ENCODE measurements at places on chromosomes 5 and 9.

DNA sequence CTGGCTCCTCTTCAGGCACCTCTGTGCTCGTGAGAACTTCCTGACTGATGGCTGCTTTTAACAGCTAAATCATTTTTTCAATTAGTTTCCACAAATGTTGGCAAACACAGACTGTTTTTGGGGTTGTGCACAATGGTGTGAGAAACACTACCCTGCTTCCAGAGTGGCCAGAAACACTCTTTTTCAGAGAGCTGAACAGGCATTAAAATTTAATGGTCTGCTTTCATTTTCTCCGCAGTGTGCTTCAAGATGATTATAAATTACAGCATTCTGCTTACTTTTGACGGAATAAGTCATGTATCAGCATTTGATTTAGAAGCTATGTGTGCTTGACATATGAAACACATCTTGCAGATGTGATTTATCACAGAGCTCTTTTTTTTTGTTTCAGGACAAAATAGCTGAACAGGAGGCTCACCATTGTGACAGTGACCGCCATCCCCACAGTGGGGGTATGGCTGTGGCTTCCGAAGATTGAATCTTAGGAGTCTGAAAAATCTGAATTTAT lies 454.5 kb upstream of the ZNF608 start:
- no peak for DNase-seq

DNA sequence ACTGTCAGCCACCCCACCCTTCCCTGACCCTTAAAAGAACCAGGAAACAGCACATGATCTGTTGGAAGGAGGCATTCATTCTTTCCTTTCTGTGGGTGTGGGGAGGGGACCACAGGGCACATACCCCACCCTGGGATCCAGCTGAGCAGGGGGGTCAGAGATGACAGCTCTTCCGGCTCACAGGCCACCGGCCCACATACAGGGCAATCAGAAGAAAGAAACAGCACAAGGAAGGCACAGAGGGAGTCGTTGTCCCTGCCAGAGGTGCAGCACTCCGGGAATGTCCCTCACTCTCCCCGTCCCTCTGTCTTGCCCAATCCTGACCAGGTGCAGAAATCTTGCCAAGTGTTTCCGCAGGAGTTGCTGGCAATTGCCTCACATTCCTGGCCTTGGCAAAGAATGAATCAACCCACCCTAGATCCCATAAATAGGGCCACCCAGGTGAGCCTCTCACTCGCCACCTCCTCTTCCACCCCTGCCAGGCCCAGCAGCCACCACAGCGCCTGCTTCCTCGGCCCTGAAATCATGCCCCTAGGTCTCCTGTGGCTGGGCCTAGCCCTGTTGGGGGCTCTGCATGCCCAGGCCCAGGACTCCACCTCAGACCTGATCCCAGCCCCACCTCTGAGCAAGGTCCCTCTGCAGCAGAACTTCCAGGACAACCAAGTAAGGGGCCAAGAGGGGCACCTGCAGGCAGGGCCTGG lies at the start of gene LCN2:
LCN2 (plus strand) TSS at position 453 of the 701 bp plus-strand sequence; CDS start at position 526, 73 bp downstream.
- DNase-seq = no peak

DNA sequence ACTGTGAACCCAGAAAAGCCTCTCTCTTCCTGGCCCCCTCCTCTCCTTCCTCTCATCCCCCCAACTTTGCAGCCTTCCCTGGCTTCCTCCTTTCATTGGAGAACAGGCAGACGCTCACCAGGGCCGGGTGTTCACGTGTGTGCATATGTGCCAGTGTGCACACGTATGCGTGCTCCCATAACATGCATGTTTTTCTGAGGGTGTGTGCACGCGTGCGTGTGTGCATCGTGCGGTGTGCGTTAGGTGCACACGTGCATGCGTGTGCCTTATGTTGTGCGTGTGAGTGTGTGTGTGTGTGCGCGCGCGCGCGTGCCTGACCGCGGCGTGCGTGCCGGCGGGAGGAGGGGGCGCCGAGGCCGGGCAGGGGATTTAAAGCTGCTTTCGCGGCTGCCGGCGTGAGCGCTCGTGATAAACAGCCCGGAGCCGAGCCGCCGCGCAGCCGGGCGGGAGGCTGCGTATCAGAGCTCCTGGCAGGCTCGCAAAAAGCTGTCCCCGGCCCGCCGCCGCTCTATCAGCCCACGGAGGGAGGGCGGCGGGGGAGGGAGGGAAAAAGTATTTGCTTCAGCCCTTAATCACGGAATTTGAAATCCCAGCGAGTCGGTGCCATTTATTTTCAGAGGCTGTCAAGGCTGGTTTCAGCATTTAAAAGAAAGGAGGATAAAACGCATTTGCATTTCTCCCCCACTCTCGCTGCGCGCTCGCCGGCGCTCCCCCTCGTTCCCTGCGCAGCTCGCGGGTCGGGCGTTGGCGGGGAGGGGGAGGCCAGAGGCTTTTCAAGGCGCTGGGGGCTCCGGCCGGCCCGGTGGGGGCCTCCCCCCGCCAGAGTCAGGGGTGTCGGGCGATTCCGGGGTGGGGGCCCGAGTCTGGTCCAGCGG lies 183.9 kb downstream of the C9orf50 start:
- DNase-seq = no peak

GRCh38 chr5:462051-462481 lies 19.1 kb downstream of the EXOC3 start:
- no peak for DNase-seq

DNA sequence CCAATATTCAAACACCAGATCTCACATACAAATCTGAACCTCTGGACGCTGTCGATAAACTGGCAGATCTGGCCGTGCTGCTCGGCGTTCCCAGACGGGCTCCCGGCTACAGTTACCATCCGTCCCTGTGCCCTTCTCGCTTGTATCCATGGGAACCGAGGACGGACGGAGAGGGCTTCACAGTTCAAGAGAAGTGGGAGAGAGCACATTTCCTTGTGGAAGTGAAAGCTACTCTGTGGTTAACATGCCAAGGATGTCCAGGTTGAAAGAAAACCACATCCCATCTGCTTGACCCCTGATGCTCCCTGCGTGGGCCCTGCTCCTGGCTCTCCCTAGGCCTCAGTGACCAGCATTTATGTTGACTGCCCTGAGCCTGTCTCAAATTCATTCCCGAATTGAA lies 6.3 kb upstream of the DBN1 start:
- DNase-seq = no peak

- DNase-seq = no peak
These were observed 48.4 kb downstream of the SPOCK1 start for GRCh38 chr5:137450759-137451158.

DNA sequence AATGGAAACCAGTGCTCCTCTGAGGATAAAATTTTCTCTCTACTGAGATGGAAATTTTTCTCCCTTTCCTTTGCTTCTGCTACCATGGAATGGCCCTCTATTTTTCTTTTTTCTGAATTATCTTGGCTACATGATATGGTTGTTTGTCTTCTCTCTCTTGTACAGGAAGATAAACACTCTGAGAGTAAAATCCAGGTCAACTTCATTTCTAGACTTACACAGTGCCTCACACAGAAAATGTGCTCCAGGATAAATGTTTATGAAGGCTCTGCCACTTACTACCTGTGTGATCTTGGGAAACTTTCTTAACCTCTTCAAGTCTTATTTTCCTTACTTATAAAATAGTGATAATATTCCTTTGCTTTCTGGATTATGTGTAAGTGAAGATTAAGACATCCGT lies 153.9 kb downstream of the PRELID2 start:
- DNase-seq = no peak

DNA sequence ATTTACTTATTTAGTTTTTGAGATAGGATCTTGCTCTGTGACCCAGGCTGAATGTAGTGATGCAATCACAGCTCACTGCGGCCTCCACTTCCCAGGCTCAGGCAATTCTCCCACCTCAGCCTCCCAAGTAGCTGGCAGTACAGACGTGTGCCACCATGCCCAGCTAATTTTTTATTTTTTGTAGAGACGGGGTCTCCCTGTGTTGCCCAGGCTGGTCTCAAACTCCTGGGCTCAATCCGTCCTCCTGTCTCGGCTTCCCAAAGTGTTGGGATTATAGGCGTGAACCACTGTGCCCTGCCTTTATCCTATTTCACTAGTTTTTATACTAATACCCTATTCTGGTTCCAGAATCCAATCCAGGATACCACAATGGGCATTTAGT lies 6.8 kb downstream of the RPS14 start:
- DNase-seq = no peak

- no peak for DNase-seq
These were observed 71.4 kb upstream of the FBXW11 start for GRCh38 chr5:172077664-172078425.

- DNase-seq = no peak
These were observed 134.2 kb downstream of the FBXO4 start for GRCh38 chr5:42059291-42059690.

DNA sequence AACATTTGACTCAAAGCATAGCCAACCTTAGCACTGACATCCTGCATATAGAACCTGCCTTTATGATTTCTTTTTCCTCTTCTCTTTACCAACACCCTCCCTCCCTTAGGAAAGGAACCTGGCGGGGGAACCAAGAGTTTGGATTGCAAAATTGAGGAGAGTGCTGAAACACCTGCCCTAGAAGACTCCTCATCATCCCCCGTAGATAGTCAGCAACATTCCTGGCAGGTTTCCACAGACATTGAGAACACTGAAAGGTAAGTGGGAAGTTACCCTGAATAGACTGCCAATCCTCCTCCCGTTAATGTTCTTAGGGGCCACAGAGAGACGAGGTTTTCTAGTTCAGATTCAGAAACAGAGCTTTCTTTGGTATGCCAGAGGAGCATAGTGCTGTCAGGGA lies 88.8 kb downstream of the RGS7BP start:
- DNase-seq = no peak

GRCh38 chr5:140408750-140409241 lies 7.2 kb downstream of the ANKHD1 start:
- no peak for DNase-seq

DNA sequence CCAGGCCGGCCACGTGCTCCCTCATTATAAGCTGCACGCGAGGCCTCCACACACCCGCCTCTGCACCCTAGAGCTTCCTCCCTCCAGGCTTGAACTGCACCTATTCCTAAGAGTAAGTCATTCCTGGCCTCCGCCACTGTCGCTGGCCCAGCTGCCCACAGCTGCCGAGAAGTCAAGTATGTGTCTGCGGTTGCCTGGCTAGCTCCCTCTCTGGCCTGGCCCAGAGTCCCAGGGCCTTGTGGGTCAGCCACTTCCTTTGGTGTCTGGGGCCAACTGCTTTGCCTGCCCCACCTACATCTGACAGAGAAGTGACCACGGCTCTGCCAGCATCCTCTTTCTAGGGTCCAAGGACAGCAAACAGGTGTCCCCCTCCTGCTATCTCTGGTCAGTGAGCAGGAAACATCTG lies 18.3 kb downstream of the ABO start:
- DNase-seq = no peak

- DNase-seq = no peak
These were observed 115.5 kb upstream of the DMRT1 start for GRCh38 chr9:726005-726404.

GRCh38 chr5:158429564-158429963 lies 570.6 kb upstream of the CLINT1 start:
- no peak for DNase-seq

DNA sequence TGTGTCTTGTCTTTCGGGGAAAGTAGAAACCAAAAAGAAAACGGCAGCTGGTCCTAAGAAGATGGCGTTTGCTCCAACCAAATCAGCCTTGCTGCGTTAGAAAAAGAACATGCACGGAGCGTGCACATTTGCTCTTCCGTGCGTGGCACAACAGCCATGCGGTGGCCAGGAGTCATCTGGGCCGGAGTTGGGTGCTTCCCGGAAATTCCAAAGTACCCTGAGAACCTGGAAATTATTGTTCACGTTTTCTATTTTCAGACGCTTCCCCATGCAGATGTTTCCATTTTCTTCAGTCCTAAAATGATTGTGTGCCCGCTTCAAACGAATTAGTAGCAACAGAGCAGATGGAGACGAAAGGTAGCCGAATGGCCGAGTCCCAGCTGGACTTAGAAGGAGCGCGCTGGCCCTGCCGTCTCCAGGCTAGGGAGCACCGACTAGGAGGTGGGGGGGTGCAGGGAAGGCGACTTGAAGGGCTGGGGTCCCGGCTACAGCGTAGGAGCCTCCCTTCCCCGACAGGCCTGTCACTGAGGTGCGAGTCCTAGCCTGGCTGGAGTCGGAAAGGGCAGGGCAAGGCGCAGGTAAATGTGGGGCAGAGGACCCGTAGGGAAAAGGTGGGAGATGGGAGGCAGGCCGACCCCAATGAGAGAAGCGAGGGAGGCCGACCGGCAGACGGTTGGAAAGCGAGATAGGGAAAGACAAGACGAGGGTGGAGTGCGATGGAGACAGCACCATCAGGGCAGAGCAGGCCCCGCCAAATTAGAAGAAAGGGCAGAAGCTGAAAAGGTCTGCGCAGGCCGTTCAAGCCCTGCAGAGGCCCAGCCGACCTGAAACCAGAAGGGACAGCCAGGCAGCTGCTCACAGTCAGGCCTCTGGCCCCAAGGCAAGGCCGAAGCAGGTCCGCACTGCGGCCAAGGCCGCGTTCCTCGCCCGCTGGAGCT lies 1.4 kb downstream of the BARX1 start:
- DNase-seq = no peak

DNA sequence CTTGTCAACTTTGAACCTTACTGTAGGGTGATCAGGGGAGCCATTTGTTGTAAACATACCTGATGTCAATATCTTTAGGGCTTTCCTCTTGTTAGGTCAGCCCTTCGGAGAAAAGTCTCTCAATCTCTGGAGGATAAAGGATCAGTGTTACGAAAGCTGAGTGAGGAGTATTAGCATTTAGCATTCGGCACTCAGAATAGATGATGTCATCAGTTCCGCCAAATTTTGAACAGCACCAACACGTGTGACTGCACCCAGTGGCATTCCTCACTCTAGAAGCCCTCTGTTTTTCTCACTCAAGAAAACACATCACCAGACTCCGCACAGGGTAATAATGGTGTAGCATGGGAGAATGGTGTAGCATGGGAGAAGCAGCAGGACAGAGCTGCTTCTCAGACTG lies 87.8 kb downstream of the RASEF start:
- no peak for DNase-seq

DNA sequence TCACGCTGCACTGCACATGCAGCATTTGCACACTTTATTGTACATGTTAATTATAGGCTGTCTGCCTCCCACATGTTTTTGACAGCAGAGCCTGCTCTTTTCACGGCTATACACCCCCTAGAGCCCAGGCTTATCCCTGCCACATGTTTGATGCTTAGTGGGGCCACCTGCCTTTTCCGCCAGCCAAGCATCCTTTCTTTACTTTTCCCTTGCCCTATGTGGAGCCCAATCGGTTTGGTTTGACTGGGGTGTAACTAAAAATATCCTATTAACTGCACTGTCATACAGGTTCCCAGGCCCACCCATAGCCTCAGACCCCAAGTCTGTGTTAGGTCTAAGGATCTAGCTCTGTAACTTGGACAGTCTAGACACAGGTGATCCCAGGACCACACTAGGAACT lies 18.9 kb upstream of the S1PR3 start:
- DNase-seq = no peak

- DNase-seq = no peak
These were observed 665.7 kb downstream of the DNAH5 start for GRCh38 chr5:13278811-13279210.

Data from AG04450 (cell line).